Astrocyte (in vitro differentiated cells and primary cell): ENCODE measurements at places on chromosomes 7 and 10. TPM values are rescaled to one million over a fixed set of nuclear protein-coding genes. Genes with fewer than 3 reads are reported as not detected.

The TEX36 gene
- not detected in 2 replicates for total RNA-seq

The RHEB gene
- 131 and 143 TPM in 2 replicates for total RNA-seq

The FAM237B gene
- total RNA-seq, result not detected in 2 replicates

The PRPS1L1 gene
- total RNA-seq, result not detected in 2 replicates

The HYCC1 gene
- 78.5 and 79.8 TPM in 2 replicates for total RNA-seq

The CXCL12 gene
- 23.7 and 48.2 TPM in 2 replicates for total RNA-seq

The FKBP6 gene
- total RNA-seq, result not detected in 2 replicates

The DBNL gene
- total RNA-seq, result 85.0 and 94.9 TPM in 2 replicates

The NEUROG3 gene
- not detected in 2 replicates for total RNA-seq

The ESYT2 gene
- total RNA-seq, result 56.1 and 60.9 TPM in 2 replicates

The ANXA8L1 gene
- total RNA-seq, result 0.59 and 1.5 TPM in 2 replicates

The SPDYE9 gene
- total RNA-seq, result not detected in 2 replicates

The PPP1R17 gene
- total RNA-seq, result not detected in 2 replicates

The SAP25 gene
- 1.4 and 1.9 TPM in 2 replicates for total RNA-seq

The TMEM176B gene
- 0.26 and 0.32 TPM in 2 replicates for total RNA-seq

The TMEM236 gene
- 0.14 and 0.43 TPM in 2 replicates for total RNA-seq

The TMEM120A gene
- 32.3 and 34.2 TPM in 2 replicates for total RNA-seq

The PDE1C gene
- 14.9 and 31.6 TPM in 2 replicates for total RNA-seq

The NUTM2B gene
- 0.70 TPM in 1 of 2 replicates, not detected in the other for total RNA-seq

The KCND2 gene
- total RNA-seq, result 0.24 and 0.30 TPM in 2 replicates

The OIT3 gene
- total RNA-seq, result 0.09 TPM in 1 of 2 replicates, not detected in the other

The ARHGEF5 gene
- total RNA-seq, result 9.3 and 10.5 TPM in 2 replicates

The C10orf62 gene
- not detected in 2 replicates for total RNA-seq

The HIPK2 gene
- 34.3 and 35.8 TPM in 2 replicates for total RNA-seq

The NUPR2 gene
- not detected in 2 replicates for total RNA-seq

The SCD gene
- total RNA-seq, result 324 and 428 TPM in 2 replicates

The C10orf143 gene
- total RNA-seq, result 0.73 and 0.82 TPM in 2 replicates

The ACTL6B gene
- not detected in 2 replicates for total RNA-seq

The PLAC9 gene
- total RNA-seq, result 1.5 and 2.3 TPM in 2 replicates

The PITX3 gene
- 1.6 and 1.7 TPM in 2 replicates for total RNA-seq

The ZNF503 gene
- 11.1 and 11.9 TPM in 2 replicates for total RNA-seq
